ENCODE measurements at places on chromosomes 6 and 20.

- no peak for DNase-seq
Observed at GRCh38 chr6:91213229-91213901, 626.5 kb upstream of the MAP3K7 start.

GRCh38 chr6:137387096-137387764, 107.0 kb downstream of the OLIG3 start:
- DNase-seq: no peak

DNA sequence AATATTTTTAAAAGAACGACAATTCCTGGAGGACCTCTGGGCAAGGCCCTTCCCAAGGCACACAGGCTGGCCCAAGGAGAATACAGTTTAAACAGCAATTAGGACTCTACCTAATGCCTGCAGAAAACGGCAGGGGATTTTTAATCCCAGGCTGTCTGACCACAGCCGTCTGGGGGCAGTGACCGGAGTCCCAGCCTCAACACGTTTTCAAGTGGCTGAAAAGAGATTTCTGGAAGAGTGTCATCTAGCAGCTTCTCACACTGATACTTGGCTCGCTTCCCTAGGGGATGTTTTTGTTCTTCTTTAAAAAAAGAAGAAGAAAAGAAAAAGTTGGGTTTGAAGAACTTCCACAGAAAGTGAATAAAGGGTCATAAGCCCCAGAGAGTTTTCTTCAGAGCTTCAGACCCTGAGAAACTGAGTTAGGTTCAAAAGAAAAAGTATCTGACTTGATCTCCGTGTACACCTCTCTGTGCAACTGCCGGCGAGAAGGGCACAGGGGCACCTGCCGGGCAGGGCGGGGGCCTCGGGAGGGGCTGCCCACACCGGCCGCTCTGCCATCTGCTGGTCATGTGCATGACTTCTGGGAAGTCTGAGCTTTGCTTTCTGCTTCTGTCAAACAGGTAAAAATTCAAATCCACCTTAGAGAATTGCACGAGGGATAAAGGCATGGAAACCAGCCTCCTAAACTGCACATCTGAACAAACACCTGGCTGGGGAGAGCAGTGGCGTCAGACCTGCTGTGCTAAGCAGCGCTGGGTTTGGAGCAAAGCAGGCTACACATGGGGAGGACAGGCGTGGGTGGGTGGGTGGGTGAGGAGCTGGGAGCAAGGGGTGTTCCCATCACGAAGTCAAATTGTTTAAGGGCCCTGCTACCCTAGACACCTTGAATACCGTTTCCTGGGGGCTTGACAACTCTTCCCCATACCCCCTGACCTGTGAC, 33.0 kb downstream of the RRBP1 start:
- DNase-seq: no peak

DNA sequence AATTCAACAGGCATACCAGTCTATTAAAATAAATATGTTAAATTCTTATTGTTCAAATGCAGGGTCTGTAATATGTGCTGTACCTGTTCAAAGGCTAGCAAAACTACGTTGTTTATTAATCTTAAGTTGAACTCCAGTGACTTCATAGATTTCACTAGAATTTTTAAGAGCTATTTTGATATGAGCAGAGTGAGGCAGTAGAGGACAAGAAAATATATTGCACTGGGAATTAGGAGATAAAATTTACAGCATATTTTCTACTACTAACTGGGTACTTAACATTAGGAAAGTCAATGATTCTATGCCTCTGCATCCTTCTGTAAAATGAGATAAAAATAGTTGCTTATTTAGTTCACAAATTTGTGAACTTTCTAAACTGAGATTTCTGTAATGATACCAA, 162.2 kb upstream of the BMP5 start:
- DNase-seq: no peak

DNA sequence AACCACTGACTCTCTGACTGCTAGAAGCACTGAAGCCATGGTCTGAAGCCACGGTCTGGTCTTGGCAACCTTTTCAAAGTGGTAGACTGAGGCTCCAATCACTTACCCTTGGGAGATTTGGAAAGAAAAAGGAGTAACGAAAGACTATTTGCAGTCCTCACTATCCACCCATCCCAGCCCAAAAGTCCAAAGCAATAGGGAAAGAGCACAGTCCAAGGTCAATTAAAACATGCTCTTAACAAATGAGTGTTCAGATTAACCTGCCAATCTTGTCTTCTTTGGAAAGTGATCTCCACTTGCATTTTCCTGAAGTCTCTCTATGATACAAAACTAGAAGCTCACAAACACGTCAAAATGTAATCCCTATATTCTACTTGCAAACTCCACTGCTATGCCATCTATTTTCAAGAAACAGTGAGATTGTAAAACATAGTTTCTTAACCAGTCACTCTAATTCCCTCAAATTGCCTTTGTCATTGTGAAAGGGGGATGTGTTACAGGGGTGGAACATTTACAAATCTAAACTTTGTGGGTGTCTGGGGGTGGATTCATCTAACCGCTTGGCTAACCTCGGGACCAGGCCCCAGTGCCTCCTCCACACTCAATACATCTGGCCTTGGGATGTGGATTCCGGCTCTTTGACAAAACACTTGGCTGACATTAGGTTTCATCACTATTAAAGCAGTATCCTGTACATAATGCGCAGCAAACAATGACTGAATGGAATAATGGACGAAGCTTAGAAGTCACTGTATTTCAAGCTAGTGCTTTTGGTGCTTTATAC, 56.4 kb downstream of the B4GALT5 start:
- DNase-seq: no peak

GRCh38 chr20:24960861-24961260, 11.8 kb downstream of the CST7 start:
- no peak for DNase-seq

- DNase-seq: no peak
Observed at GRCh38 chr6:24004062-24004461, 122.0 kb upstream of the NRSN1 start.

DNA sequence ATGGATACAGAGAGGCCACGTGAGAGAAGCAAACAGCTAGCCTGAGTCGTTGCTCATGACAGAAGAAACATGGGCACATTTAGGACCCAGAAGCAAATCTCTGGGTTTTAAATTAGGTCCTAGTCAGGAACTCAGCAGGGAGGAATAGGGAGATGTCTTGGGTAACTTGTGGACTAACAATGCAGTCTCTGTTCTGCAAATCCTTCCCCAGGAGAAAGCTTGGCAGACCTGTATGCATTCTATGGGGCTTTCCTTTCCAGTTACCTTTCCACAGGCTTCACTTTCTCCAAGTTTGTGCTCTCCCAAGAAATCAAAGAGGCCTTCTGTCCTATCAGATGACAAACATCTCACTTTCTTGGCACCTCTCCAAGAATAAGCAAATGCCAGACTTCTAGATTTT, 47.2 kb upstream of the PLCB4 start:
- no peak for DNase-seq

- no peak for DNase-seq
Observed at GRCh38 chr6:150408842-150409241, 40.0 kb downstream of the IYD start.

DNA sequence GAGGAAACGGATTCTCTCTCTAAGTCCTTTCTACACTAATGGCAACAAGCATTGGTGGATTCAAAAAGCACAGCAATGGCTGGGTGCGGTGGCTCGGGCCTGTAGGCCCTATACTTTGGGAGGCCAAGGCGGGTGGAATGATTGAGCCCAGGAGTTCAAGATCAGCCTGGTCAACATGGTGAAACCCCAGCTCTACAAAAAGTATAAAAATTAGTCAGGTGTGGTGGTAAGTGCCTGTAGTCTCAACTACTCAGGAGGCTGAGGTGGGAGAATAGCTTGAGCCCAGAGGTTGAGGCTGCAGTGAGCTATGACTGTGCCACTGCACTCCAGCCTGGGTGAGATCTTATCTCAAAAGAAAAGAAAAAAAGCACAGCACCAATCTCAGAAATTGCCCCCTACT, 19.3 kb downstream of the PAQR8 start:
- no peak for DNase-seq

- DNase-seq: no peak
Observed at GRCh38 chr6:55397986-55398385, 70.7 kb downstream of the GFRAL start.

GRCh38 chr6:108665495-108666196, 104.9 kb downstream of the FOXO3 start:
- DNase-seq: no peak

GRCh38 chr6:34145161-34146020, 496 bp downstream of the GRM4 start:
- DNase-seq: peak; percentile 31

GRCh38 chr20:46572153-46572552, 21.7 kb upstream of the OCSTAMP start:
- peak; percentile 96 for DNase-seq

DNA sequence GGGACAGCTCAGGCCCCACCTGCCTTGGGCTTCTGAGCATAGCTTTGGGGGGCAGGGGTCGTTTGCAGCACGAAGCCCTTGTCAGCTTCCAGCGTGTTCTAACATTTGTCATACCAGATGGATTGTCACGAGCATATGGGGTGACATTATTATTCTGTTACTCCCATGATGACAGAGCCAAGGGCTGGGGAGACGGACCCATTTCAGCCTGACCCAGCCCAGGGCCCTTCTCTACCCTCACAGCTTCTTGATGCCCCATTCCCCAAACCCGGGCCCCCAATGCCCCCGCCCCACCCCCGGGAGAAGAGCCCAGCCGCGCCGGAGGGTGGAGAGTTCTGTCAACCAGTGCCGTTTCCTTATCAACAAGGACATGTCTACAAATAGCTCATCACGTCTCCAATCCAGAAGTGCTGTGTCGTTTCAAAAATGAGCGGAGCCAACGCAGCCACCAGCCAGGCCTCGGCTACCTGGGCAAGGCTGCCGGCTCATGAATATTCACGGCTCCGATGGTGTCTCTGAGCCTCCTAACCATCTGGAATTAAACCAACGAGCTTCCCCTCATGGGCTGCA, 9.6 kb upstream of the CHRNA4 start:
- DNase-seq: peak; percentile 86

DNA sequence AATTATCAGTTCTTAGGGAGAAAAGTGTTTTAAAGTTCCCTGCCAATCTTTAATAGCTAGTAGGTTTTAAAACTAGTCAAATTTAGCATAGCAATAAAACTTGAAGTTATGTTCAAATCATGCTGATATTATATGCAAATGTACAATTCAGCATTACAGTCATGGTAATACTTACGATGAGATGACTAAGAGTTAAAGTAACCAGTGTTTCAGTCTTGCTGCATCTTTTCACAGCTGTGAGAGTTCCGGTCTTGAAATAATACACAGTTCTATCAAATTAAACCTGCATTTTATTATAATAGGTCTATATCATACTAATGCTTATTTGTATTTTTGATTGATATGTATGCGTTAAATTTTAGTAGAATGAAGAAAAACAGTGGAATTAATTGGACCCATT, 26.1 kb downstream of the POPDC3 start:
- no peak for DNase-seq

DNA sequence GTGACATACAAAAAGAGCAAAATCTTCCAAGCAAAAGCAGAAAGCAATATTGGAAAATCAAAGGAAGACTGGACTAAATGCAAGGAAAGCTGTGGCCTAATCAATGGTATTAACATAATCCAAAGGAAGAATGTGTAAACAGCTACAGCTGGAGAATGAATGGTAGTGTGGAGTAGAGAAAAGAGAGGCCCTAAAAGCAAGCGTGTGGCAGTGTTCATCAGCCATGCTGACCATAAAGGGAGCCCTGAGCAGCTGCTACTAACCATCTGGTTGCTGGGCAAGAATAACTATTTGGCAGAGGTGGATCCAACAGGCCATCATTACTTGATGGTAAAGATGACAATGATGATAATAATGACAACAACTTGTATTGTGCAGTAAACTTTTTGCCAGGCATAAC, 148.5 kb upstream of the BEND6 start:
- DNase-seq: no peak

- DNase-seq: no peak
Observed at GRCh38 chr20:14947536-14947935, 610.1 kb upstream of the FLRT3 start.

GRCh38 chr6:22468256-22468965, 101.0 kb upstream of the HDGFL1 start:
- no peak for DNase-seq

GRCh38 chr6:90425161-90425641, 128.6 kb upstream of the BACH2 start:
- no peak for DNase-seq

GRCh38 chr6:122735582-122735981, 43.9 kb upstream of the FABP7 start:
- DNase-seq: no peak

DNA sequence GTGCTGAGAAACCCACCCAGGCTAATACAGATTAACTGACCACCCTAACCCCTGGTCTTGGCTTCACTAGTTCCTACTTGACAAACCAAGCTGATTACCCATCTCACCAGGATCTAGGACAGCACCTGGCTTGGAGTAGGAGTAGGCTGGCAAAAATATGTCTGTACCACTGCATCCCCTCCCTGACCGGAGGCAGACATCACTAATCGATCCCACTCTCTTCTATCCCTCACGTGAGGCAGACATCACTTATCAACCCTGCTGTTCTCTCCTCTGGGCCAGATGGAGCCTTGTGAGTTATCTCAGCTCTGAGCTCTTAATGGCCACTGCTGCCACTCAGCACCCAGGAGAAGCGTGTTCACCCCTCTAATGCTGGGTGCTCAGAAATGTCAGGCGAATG, 324.3 kb downstream of the CDH4 start:
- DNase-seq: no peak

DNA sequence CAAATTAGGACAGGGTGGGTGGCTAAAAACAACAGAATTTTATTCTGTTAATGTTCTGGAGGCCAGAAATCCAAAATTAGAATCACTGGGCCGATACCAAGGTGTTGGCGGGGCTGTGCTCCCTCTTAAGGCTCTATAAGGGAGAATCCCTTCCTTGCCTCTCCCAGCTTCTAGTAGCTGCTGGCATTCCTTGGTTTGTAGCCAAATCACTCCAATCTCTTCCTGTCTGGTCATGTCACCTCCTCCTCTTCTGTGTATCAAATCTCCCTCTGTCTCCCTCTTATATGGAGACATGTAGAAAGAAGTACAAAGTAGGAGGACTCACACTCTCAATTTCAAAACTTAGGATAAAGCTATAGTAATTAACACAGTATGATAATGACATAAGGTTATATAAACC, 102.9 kb upstream of the SIRPA start:
- no peak for DNase-seq

GRCh38 chr6:56946368-56946767, 8.5 kb upstream of the BEND6 start:
- no peak for DNase-seq

All from posterior cingulate gyrus (tissue), 11 donors.